Amygdala (tissue), 56 donors: ENCODE measurements at places on chromosomes 2 and 18.

DNA sequence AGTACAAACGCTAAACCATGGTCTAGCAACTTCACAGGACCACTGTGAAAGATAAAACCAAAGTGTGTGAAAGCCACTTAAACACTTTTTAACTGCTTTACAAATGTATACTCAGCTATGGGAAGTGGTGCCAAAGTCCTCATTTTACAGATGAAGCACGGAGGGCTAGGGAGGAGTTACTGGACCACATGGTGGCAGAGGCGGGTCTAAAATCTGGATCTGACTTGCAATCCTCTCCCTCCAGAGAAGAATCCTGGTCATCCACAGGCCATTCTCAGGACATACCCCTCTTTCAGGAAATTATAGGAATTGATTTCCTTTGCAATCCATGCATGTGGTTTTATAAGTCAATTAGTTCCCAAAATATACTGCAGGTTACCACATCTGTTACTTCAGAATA, 84.6 kb upstream of the GYPC start:
- DNase-seq: no peak

GRCh38 chr18:3444954-3445353, 5.0 kb upstream of the TGIF1 start:
- no peak for DNase-seq

DNA sequence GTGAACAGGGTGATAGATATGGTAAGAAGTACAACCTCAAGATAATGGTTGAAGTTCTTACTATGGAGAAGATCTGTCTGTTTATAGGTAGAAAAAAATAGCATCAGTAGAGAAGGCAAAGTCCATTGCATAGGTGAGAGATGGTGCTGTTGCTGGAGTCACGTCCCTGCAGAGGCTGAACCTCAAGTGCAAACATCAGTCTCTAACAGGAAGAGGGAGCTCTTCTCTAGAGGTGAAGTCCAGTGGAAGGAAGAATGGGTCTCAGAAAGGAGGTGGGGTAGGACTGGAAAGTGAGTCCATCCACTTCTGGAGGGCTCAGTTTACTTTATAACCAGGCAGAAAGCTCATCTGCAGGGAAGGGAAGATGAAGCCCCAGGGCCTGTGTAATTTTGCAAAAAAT, 337.7 kb downstream of the MEIS1 start:
- no peak for DNase-seq

DNA sequence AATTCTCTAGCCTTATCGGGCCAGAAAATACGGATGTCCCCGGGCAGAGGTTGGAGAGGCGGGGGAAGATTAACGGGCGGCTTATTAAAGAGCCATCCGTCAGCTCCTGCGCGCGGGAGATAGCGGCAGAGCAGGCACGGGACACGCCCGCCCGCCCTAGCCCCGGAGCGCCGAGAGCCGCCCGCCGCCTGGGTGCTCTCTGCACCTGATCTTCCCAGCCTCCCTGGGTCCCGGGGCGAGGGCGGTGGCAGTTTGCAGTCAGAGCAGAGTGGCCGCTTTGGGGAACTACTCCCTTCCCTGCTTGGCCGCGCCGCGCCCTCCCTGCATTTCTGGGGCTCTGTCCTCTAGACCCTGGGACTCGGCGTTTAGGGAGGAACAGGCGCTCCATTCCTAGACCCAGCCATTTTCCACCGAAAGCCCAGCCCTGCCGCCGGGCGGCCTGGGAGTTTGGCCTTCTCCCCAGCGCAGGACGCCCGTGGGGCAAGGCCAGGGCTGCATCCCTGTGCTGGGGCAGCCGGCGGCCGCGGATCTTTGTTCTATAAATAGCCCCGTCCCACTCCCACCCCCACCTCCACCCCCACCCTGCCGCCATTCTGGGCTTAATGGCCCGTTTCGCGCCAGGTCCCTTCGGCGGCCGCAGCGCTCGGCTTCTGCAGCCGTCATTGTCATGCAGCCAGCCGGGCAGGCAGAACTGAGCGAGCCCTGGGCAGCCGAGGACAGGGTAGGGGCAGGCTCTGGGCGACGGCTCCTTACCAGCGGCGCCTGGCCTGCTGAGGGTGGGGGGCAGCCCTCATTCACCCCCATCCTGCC, 6.6 kb downstream of the GAD1 start:
- DNase-seq: no peak

GRCh38 chr2:239341146-239341732, 59.6 kb downstream of the HDAC4 start:
- no peak for DNase-seq

DNA sequence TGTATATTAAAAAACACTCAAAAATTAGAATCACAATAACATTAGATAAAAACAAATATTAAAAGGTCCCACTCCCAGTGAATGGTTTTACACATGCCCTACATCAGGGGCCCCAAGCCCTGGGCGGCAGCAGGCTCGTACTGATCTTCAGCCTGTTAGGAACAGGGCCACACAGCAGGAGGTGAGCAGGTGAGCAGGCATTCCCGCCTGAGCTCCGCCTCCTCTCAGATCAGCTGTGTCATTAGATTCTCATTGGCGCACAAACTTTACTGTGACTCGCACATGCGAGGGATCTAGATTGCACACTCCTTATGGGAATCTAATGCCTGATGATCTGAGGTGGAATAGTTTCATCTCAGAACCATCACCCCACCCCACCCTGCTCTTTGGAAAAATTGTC, 74.2 kb downstream of the MBD2 start:
- no peak for DNase-seq

DNA sequence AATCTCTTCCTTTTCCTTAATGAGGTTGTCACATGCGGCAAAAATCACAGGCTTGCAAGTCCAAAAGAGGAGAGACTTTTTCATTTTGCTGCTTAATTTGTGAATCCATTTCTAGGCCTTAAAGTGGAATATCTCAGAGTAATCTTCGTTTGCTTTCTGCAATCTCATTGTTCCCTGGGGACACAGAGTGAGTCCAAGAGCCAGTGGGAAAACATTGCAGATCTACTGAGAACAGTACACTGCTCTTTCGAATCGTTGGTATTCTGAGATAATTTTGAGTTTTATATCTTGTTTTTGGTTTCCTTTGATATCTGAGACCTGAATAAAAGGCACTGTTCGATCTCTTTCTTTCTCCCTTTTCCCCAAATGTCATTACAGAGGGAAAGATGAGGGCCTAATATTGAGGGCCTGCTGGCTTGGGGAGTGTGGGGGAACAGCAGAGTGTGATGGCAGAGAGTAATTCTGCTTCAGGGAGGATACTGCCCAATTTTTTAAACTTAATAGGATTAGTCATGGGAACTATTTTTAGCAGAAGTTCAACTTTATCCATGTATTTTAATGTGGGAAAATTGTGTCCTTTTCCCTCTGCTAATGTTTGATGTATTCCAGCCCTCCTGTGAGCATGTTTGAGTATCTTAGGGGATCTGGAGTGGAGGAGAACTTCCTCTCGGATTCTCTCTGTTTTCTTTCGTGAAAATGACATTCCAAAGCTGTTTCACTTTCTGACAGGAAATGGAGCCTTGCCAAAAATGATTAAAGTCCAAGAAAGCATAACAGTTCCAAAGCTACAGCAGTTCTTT, 418.2 kb upstream of the ZEB2 start:
- DNase-seq: no peak

DNA sequence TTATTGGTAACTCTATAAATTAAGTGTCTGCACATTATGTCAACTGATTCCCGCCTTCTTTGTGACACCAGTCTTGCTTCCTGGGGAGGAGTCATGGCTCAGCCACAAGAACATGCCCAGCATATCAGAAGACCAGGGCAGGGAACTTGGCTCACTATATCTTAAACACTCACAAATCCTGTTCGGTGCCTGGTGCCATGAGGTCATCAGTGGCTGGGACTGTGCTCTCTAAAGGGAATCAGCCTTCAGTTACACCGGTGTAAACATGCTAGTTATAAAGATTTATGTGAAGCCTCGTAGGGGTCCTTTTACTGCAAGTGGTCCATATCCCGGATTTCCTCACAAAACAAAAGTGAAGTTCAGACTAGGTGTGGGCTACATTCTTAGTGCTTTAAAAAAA, 73.1 kb upstream of the ZNF521 start:
- no peak for DNase-seq

DNA sequence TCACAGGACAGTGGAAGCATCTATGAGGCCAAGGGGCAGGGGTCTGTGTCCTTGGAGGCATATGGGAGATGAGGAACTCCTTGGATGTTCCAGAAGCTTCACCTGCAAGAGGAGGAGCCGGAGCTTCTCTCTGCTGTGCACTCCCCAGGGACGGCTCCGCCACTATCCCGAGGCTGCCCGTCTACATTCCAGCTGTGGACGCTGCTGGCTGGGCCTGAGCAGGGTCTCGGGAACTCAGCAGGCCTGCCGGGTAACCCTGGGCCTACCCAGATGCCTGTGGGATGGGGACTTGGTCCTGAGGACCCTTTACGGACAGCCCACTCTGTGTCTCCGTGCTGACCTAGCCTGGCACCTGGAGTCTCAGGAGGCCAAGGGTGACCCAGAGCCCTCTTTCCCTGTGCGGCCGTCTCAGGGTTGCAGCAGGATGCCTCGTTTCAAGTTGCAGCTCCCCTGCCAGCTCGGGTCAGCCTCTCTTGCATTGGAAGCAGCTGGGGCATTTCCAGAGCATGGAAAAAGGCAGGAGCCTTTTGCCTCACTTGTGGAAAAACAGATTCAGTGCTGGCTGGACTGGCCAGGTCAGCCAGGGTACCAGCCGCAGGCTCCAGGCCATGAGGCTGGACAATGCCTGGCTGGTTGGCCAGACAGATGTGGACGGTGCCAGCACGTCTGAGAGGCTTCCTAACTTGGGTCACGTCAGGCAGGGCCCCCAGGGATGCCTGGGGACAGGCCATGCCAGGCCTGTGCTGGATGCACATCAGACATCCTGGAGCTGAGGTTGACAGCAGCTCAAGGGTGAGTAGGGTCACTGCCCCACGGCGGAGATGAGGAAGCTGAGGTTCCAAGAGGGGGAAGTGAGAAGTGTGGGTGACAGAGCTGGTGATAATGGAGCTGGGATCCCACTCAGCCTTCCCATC, 41.5 kb downstream of the SCTR start:
- no peak for DNase-seq

- DNase-seq: no peak
Observed at GRCh38 chr2:224927646-224928173, 114.6 kb downstream of the DOCK10 start.

DNA sequence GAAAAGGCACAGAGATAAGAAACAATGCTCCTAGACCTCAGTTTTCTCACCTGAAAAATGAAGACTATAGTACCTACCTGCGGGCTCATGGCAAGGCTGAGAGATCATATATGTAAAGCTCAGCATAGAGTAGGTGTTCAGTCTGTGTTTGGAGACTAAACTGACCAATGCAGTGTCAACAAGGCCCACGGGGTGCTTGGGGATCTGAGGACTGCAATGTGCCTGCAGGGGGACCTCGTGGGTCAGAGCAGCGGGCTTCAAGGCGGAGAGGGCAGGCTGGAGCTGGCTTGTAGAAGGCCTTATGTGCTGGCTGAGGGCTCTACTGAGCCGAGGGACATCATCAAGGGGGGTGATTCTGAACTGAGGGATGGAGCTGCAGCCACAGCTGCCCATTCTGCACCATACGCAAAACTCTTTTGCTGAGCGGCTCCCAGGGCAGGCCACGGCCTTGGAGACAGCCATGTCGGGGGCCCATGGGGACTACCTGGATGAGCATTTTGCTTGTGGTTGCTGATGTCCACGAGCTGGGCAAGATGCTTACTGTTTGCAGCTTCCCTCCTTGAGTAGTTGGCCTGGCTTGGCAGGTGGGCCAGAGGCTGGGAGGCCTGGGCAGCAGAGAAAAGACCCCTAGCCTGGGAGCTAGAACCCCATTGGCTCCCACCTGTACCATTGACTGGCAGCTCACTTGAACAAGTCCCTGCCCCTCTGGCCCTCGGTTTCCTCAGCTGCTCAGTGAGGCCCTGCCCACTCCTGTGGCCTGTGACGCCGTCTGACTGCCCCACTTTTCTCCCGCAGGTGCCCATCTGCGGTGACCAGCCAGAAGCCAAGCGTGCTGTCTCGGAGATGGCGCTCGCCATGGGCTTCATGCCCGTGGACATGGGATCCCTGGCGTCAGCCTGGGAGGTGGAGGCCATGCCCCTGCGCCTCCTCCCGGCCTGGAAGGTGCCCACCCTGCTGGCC, 23.5 kb downstream of the STEAP3 start:
- no peak for DNase-seq

DNA sequence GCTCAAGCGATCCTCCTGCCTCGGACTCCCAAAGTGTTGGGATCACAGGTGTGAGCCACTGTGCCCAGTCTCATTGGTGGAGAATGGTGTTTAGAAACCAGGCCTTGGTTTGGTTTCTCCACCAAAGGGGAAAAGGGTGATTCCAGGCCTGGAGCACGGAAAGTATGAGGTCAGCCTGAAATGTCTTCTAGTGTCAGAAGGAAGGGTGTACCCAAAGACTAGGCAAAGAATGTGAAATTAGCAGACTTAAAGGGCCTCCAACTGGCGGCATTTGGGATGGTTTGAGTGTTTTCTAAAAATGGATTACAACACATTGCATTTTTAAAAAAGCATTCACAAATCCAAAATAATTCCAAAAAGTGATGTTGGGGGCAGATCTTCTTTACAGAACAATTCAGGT, 139.6 kb downstream of the SH3BP4 start:
- no peak for DNase-seq

DNA sequence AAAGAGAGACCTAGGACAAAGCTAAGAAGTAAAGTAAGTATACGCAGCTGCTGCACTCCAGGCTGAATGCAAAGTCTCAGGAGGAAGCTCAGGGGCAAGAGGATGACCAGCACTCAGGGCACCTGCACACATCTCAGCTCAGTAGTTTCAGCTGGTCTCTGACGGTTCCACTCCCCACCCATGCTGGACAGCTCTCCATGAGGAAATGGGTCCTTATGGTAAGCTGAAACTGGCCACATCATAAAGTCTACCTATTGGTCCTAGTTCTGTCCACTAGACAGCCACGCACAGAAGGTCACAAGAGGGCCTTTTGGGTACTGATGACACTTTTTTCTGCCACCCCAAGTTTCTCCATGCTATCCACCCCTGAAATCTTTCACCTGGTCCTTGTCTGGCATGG, 215.3 kb downstream of the TTC32 start:
- no peak for DNase-seq

DNA sequence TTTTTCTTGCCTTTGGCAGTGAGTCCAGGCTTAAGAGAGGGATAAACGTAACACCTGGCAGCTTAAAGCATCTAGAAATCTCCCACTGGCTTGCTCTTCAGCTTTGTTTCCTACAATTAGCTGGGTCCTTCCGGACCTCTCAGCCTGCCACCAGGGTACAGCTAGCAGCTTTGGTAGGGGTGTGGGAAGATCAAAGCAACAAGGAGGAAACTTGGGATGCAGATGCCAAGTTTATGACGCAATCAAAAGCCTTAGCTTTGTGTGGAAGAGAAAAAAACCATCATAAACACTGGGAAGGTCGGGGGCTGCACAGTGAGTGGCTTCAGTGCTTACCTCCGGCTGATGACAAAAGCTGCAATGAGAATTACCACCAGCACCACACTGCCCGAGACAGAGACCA, 116.9 kb downstream of the EPHA4 start:
- no peak for DNase-seq

GRCh38 chr2:309148-309953, 21.5 kb upstream of the ALKAL2 start:
- no peak for DNase-seq
